Fibroblast of villous mesenchyme (primary cell): ENCODE measurements at places on chromosomes 1 and 21. TPM values are rescaled to one million over a fixed set of nuclear protein-coding genes. Genes with fewer than 3 reads are reported as not detected.
A peak's percentile ranks its signal among the peaks of the same experiment; 100 is the strongest.

The C4BPB gene
- total RNA-seq: 0.32 TPM in 1 of 2 replicates, not detected in the other

The COL16A1 gene
- total RNA-seq: 86.4 and 156 TPM in 2 replicates

The WASF2 gene
- total RNA-seq: 16.0 and 18.7 TPM in 2 replicates

The S100A2 gene
- total RNA-seq: 0.97 and 2.2 TPM in 2 replicates

The PROX1 gene
- under 0.01 TPM in 2 replicates for total RNA-seq

The FCRL6 gene
- total RNA-seq: not detected in 2 replicates

The TPTE gene
- total RNA-seq: 0.32 and 0.43 TPM in 2 replicates

The FCER1G gene
- total RNA-seq: 0.43 TPM in 1 of 2 replicates, not detected in the other

The MRPL55 gene
- 39.3 and 48.0 TPM in 2 replicates for total RNA-seq

GRCh38 chr1:181111559-181111958, 23.1 kb downstream of the IER5 start:
- peak; percentile 50 for DNase-seq

DNA sequence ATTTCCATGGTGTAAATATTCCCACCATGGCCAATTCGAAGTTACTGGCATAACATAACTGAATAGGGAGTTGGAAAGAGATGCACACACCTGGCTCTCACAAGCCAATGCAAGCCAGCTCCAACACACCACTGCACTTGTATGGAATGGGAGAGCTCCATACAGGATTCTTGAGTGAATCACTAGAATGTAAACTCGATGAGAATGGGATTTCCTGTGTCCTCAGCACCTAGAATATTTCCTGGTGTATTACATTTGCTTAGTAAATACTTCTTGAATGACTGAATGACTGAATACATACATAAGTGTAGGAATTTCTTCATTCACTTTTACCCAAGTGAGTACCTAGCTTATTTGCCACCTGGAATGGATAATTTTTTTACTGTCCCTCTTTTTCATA, 16.2 kb upstream of the PPIE start:
- no peak for DNase-seq

- DNase-seq: peak; percentile 44
Observed at GRCh38 chr1:152035539-152036266, 1.1 kb downstream of the S100A11 start.

DNA sequence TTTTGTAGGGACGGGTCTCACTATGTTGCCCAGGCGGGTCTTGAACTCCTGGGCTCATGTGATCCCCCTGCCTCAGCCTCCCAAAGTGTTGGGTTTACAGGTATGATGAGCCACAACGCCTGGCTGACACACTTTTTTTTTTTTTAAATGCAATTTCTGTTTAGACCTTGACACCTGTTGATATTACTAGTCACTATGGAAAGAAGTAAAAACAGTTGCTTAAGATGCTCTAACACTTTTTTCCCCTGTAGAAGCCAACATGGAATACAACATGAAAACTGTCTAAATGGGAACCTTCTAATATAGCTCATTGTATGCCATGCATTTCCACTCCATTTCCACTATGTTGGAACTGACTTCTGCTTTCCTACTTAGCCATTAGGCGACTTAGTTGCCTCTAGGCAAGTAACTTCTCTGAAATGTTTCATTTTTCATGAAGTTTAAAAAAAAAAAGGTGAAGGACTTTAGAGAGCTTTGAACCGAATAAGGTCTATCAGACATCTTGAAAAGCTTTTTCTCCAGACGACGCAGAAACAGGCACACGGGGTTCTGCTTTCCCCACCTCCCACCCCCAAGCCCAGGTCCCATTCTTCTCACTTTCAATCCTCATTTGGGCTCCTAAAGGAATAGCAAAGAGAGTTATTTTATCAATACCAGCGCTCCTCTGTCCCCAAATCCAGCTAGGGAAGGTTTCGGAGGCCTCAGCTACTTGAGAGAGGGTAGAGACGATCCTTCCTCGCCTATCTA, 648 bp upstream of the DR1 start:
- peak; percentile 34 for DNase-seq

DNA sequence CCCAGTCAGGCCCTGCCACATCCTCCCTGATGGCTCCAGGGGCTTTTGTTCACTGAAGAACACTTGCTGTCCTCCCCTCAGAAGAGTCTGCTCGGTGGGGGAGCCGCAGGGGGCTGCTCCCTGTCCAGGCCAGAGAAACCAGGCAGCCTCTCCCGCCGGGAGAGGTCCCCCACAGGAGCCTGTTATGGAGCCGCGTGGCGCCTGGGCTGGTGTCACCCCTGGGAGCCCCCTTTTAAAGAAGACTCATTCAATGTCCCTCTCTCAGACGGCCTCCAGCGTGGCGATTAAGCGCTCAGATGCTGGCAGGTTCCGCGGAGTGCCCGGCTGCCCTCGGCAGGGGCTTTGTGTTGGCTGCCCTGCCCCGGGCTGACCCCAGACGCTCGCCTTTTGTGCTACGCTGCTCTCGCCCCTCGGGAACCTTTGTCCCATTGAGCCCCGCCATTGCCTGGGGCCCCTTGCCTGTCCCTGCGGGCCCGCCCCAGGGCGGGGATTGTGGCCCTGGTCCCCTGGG, 43.1 kb downstream of the SKI start:
- DNase-seq: no peak

GRCh38 chr1:165423136-165423535, 21.8 kb downstream of the RXRG start:
- no peak for DNase-seq

DNA sequence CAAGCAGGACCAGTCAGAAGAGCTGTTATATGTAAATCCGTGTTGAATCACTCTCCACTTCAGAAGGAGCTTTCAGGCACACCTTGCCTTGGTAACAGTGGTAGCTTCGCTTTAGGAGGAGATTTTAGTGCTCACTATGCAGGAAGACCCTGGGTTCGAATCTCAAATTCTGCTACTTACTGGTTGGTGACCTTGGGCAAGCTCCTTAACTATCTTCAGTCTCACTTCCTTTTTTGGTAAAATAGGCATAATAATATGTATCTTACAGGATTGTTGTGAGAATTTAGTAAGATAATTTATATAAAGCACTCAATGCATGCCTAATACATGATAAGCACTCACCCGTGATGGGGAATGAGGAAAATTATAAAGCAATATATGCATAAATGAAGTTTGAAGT, 46.7 kb upstream of the GPR52 start:
- no peak for DNase-seq

- no peak for DNase-seq
Observed at GRCh38 chr1:206895325-206895724, 1.9 kb upstream of the IL24 start.

DNA sequence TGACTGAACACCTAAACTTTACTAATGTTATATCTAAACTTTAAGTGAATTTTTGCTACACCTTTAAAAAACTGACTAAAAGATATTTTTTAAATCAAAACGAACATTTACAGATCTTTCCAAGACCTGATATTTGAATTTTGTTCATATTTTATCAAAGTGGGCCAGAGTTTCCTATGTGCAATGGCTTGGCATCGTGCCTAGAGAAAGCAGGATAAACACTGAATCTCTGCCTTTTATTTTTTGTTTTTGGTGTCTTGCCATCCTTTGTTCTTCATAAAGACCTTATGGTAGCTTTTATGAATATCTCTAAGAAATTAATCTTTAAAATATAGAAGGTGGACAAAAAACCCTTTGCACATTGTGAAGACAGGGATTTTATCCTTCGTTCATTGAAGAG, 25.8 kb upstream of the VPS26C start:
- DNase-seq: no peak

DNA sequence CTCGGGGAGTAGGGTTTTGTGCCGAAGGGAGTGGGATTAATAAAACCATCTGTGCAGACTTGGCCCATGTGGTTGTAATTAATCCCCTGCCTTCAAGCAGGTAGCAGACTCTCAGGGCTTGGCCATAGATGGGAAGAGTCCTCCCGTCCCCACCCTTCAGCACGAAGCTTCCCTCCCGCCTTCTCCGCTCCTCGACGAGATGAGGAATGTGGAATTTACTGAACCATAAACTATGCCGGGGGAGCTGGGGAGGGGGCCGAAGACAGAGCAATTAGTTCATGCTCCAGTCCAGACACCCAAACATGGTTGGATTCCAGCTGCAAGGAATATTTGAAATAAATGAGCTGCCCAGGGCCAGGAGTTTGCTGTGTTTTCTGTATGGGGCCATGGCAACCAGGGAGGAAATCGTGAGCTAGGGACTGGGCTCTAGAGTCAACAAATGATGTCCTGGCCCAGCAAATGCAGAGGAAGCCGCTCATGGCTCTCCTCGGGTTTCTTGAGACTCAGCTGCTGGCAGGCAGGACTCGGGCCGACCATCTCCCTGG, 78.8 kb downstream of the SPSB1 start:
- peak; percentile 92 for DNase-seq

DNA sequence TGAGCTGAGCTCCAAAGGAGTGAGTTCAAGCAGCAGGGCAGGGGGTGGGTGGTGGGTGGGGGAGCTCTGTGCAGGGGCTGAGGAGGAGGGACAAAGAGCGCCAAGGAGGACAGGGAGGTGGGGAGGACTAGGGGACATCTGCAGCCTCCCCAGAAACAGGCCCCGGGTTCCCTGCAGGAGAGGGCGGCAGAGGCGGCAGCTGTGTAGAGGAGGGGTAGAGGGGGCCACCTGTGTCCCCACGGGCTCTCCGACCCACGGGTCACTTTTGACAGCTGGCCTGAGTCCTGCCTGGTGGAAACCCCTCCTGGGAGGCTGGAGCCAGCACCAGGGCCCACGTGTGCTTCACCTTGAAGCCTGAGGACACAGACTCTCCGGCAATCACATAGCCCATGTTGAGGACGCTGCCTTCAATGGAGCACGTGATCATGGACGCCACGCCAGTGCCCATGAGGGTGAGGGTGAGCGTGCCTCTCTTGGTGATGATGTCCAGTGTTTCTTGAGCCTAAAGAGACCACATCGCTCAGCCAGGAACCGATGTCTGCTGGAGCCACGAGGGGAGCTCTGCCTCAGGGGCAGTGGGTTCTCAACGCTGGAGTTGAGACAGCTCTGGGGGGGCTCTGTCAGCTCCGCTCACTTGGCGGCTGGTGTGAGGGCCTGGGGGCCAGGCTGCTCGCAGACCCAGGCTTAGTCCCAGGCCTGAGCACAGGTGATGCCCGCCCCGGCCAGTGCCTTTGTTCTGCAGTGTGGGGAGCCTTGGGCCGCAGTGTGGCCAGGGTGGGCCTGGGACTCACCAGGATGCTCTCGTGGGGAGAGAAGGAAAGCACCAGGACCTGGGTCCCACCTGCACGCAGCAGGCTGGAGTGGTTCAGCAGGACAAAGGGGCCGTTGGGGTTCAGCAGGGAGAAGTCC, 6.6 kb upstream of the TMEM52 start:
- DNase-seq: no peak

DNA sequence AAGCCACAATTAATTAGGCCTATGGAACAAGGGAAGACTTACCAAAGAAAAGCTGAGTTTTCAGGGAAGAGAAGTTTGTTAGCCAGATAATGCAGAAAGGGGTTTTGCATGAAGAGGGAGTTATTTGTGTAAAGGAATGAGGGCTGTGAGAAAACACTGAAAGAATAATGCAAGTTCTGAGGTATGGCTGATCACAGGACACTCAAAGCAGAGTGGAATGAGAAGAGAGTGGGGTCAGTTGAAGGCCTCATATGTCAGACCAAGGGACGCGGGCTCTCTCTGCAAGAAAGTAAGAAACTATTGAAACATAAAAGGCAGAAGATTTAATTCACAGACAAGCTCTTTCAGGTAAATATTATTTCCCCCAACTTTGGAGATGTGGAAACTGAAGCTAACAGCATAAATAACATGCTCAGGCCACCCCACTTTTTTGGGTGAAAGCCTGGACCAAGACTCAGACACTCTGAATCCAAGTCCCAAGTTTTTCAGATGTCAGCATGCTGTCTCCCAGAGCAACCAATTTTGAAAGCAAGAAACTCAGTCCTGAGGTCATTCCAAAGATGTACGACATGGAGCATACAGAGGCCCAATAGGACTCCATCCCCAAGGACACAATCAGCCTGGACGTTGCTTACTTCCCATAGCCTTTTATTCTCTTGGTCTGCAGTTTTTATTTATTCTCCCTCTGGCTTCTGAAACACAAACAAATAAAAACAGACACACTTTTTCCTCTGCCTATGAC, 47.3 kb upstream of the FGGY start:
- DNase-seq: peak; percentile 22

DNA sequence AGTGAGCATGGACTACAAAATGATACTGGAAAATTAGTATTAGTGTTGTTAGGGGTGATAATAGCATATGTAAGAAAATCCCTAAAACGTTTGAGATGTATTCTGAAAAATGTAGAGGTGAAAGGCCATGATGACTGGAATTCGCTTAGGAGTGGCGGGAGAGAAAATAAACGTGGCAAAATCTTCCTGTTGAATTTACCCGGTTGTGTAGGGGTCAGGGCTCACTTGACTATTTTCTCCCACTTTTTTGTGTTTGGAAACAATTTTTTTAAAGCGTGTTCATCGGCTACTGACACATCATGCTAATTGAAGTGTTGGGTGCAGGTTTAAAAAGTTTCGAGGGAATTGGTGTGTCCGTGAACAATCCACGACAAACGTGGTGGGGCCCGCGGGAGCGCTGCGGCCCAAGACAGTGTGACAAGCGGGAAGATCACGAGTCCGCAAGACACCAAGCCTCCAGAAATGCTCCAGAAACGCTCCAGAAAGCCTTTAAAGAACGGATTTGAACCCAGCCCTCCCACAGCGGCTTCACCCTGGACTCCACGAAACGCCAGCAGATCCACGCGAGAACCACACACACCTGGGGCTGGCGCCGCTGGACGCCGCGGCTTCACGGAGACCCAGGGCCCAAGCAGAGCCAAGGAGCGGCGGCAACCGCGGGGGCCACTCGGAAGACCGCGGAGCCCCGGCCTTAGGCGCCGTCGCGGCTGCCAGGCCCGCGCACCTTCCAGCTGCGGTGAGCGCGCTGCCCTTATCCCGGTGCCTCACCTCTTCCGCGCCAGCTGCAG, 573 bp downstream of the PSMG1 start:
- DNase-seq: peak; percentile 47

DNA sequence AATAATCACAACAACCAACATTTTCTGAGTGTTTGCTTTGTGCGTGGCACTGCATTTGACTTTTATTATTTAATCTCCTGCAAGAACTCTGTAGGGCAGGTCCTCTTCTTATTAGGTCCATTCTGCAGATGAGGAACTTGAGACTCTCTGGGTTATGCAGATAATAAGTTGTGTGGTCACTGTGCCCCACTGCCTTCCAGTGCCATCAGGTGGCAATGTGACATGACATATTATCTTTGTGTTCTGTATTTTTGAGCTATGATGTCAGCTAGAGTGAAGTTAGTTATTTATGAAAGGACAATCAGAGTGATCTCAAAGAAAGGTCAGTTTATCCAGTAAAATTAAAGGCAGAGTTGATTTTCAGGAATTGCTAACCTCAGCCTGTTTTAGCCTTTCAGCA, 196.0 kb downstream of the FMN2 start:
- no peak for DNase-seq

GRCh38 chr1:214341459-214341858, 60.5 kb downstream of the SMYD2 start:
- DNase-seq: no peak

- DNase-seq: no peak
Observed at GRCh38 chr1:203325418-203326091, 20.2 kb downstream of the BTG2 start.

GRCh38 chr1:65264197-65264929, 45.0 kb upstream of the DNAJC6 start:
- DNase-seq: peak; percentile 48

- DNase-seq: peak; percentile 39
Observed at GRCh38 chr1:86499987-86500593, 31.4 kb downstream of the CLCA1 start.
